ENCODE measurements at places on chromosomes 2 and 18.
A peak's percentile ranks its signal among the peaks of the same experiment; 100 is the strongest.

- peak; percentile 18 for DNase-seq
These were observed 94.1 kb upstream of the ACAA2 start for GRCh38 chr18:49907346-49907929.

DNA sequence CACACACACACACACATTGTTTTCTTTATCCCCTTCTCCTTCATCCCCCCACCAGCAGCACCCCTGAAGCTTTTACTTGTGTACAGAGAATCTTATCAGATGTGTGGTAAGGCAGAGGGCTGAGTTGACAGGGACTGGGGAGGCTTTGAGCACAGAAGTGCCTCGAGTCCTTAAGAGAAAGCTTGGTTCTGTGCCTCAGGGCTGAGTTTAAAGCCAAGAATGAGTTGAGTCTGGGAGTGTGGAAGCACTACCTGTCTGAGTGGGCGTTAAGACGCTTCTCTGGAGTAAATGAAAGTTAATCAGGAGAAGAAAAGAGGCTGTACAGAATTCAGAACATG is 2.7 kb downstream of the ID2 start:
- peak; percentile 57 for DNase-seq

DNA sequence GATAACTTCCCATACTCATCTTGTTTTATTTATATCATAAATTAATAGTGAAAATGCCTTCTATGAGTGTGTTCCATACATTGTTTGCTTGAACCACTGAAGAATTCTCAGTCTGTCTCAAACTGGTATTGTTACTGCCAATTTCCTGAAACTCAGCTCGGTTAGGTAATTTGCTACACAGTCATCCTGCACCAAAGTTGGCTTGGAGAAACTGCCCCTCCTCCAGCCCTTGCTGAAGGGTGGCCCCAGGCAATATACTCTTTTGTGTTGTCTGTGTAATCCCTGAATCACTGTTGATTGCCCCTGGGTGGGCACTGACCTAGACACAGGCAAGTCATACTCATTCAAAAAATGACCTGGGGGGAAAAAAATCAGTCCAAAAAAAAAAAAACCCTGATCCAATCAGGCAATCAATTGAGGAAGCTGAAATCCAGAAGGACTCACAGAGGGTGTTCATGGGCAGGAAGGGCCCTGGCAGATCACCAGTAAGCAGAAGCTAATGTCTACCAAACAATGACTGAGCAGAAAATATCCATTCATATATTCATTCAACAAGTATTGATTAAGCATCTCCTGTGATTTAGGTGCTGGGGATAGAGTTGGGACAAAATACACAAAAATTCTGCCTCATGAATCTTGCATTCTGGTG is 3.8 kb upstream of the SESTD1 start:
- DNase-seq, result peak; percentile 45

GRCh38 chr2:207530160-207531031 is 634 bp downstream of the CREB1 start:
- DNase-seq, result peak; percentile 38

GRCh38 chr2:187918996-187919821 is 365.0 kb upstream of the TFPI start:
- no peak for DNase-seq

- DNase-seq, result no peak
These were observed 4.9 kb downstream of the PXDN start for GRCh38 chr2:1739322-1739957.

DNA sequence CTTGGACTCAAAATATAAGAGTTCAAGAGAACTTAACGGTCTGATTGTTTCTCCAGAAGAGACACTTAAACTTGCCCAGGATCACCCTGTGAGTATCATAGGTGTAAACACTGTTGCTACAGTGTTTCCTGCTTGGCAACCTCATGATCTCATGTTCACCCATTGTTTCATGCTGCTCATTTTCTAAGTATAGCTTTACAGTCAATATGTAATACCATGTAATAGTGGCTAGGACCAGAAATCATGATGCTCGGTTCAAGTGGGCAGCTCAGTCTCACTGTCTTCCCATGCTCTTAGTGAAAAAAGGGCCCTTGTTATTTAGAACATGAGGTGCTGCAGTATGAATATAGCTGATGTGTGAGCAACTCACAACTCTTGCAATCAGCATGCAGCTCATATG is 157.5 kb downstream of the CERS6 start:
- no peak for DNase-seq

- DNase-seq, result peak; percentile 24
These were observed 83.8 kb upstream of the FAM237A start for GRCh38 chr2:206558492-206558891.

DNA sequence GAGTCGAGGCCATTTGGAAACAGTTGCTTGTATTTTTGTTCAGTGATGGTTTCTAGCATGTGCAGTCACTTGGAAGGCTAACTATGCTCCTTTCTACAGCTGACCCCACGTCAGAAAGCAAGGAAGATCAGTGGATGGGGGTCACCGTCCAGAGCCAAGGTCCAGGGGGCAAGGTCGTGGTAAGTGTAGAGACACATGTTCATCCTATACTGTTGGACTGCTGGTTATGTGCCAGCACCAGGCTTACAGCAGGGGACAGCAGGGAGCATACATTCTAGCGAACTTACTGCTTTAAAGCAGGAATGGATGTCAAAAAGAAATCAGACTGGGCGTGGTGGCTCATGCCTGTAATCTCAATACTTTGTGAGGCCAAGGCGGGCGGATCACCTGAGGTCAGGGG is 40.0 kb downstream of the ITGA6 start:
- no peak for DNase-seq

DNA sequence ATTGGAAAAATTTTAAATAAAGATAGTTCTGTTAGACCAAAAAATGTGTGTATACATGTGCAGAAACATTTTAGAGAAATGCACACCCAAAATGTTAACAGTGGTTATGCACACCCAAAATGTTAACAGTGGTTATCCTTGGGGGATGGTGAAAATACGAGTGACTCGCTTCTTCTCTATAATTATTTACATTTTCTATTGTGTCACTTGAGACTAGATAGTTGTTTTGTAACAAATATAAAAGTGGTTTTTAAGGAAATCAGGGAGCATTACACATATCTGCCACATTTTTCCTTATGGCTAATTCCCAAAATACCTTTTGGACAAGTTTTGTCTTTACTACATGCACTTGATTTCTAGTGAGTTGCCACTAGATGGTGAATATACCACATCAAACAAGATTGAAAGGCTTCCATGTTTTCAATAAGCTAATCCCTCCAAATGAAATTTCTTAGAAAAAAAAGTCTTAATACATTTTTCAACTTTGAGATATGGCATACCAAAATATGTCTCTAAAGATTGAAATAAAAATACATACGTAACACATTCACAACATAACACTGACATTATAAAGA is 9.0 kb upstream of the HIBCH start:
- peak; percentile 4 for DNase-seq

DNA sequence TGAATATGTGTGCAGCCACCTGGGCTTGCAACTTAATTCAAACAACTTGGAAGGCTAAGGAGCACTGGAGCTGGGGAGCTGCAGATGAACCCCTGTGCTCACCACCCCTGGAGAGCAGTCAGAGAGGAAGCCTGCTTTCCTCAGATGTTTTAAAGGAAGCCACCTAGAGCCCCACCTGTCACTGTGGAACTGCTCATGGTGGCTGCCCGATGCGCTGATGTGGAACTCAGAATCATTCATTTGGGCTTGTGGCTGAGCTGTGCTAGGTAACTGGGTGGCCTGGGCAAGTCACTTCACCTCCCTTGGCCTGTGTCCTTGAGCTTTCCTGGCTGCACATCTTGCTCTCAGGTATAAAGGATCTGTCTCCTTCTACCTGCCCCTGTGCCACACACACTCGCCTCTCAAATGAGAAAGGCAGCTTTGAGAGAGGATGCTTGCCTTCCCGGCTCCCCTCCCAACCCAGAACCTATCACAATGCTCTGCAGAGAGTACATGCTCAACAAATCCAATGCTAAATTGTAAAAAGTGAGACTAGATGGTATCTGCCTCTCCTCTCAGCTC is 41.3 kb downstream of the BCL11A start:
- no peak for DNase-seq

DNA sequence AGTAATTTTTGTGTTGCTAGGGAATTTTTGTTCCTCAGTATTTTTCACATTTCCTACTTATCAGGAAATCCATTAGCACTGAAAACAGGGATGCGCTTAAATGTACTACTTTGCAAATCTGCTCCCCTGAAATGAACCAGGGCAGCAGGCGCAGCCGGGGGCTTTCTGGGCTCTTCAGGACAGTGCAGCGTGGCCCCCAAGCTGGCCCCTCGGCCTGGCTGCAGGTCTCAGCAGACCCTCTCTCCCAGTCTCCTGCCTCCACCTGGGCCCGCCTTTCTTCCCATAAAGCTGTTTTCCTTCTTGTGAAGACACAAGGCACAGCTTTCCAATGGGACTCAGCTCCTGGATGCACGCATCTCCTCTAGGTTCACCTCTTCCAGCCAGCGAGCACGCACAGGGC is 35.3 kb downstream of the EIPR1 start:
- DNase-seq, result no peak

- peak; percentile 94 for DNase-seq
These were observed 479.7 kb downstream of the PARD3B start for GRCh38 chr2:205024822-205025518.

DNA sequence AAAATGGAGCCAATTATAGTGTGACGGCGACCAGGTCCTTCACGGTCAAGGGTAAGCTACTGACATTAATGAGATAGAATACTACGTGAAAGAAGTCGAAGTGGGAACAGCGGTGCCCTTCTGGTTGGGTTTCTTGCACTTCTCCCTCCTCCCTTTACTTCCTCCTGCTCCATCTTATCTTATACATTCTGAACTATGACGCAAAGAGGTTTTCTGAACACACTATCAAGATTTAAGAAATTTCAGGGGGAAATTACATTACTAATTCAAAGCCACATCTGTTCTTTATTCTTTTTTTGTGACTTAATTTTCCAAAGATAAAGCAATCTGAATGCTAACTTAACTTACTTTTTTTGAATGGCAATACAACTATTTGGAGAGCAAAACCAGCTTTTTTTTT is 14.8 kb upstream of the IL18R1 start:
- no peak for DNase-seq

GRCh38 chr18:13394801-13395200 is 176.2 kb downstream of the LDLRAD4 start:
- no peak for DNase-seq

DNA sequence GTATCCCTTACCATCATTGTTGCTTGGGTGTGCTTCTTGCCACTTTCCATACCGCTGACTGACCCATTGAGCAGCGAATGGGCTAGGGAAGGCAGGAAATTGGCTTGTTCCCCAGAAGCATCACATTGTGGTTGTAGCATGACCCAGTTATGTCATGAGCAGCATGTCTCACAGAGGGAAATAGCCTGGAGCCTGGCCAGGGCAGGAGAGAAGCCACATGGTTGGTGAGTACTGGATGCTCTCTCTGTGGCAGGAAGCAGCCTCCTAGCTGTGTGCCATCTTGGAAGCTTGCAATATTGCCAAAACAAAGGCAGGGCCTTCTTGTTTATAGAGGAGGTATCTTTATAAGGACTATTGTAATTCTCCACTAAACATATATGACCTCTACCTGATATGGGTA is 482.6 kb downstream of the PIK3C3 start:
- no peak for DNase-seq

- peak; percentile 83 for DNase-seq
These were observed 305.0 kb upstream of the ERBB4 start for GRCh38 chr2:212843409-212844199.

GRCh38 chr2:10246831-10247230 is 55.9 kb upstream of the HPCAL1 start:
- DNase-seq, result no peak

DNA sequence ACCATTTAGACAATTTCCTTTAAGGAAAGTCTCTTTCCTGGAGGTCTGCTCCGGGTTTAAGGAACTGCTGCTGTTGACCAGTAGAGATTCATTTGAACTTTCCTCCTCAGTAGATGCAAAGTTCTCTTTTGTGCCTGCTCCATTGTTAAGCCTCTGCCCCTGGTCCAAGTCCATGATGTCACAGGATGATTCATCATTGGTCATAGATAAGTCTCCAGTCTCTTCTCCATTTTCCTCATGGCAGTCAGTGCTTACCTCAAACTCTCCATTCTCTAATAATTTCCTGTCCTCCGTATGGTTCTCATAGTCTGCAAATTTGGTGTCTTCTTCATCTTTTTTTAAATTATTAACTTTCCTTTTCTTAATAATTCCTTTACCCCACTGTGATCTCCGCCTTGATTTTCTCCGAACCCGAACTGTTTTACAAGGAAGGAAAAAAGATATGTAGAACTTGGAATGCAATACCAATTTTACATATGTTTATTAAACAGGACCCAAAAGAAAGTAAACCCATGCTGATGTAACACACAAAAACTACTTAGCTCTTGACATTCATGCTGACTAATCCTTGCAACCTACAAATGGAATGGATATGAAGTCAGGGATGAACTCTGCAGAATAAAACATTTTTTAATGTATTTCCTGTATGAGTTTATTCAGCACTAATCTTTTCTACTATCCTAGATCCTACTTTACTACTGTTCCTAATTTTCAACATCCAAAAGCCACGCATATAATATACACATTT is 169.1 kb downstream of the ATAD2B start:
- DNase-seq, result peak; percentile 77

GRCh38 chr2:16189029-16189835 is 248.9 kb downstream of the MYCN start:
- DNase-seq, result no peak

GRCh38 chr18:54679318-54680149 is 88.5 kb downstream of the DYNAP start:
- DNase-seq, result peak; percentile 81

DNA sequence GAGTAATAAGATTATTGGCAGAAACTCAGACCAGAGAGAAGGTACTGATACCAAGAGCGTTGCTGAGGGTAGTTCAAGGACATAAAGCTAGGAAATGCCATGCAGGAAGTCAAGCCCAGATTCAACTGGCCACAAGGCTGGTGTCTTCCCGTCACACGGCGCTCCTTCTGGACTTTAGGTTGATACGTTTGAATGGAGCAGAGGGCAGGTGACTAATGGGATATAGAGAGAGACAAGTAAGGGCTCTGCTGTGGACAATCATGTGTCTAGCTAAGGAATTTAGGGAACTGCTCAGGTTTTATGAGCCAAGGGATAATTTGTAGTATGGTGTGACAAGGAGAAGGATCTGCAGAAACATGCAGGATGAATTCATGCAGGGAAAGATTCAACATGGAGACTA is 83.9 kb upstream of the MC2R start:
- no peak for DNase-seq

DNA sequence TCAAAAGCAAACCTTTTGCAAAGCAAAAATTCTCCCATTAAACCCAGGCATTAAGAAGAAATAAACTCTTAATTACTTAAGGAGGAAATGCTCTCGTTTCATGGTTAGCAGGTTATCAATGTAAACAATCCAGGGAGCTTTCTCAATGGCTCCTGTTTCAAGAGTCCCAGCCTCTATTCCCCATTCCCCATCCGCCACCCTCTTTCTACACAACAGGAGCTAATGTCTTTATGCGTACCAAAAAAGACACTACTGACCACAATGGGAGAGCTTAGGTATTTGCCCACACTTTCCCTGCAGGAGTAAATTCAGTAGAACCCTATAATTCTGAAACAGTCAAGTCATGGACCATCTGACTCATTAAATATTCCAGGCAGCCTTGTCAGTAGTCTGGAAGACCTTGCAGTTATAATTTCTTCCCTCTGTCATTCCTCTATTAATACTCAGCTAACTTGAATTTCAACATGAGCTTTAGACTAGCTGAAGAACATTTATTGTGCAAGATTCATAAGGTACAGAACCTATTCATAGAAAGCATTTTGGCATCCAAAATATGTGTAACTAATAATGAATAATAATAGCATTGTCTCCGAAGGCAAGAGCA is 48.6 kb downstream of the SLC8A1 start:
- DNase-seq, result peak; percentile 98
